Effector memory CD8-positive, alpha-beta T cell (primary cell): ENCODE measurements at places on chromosomes 1 and 21.

DNA sequence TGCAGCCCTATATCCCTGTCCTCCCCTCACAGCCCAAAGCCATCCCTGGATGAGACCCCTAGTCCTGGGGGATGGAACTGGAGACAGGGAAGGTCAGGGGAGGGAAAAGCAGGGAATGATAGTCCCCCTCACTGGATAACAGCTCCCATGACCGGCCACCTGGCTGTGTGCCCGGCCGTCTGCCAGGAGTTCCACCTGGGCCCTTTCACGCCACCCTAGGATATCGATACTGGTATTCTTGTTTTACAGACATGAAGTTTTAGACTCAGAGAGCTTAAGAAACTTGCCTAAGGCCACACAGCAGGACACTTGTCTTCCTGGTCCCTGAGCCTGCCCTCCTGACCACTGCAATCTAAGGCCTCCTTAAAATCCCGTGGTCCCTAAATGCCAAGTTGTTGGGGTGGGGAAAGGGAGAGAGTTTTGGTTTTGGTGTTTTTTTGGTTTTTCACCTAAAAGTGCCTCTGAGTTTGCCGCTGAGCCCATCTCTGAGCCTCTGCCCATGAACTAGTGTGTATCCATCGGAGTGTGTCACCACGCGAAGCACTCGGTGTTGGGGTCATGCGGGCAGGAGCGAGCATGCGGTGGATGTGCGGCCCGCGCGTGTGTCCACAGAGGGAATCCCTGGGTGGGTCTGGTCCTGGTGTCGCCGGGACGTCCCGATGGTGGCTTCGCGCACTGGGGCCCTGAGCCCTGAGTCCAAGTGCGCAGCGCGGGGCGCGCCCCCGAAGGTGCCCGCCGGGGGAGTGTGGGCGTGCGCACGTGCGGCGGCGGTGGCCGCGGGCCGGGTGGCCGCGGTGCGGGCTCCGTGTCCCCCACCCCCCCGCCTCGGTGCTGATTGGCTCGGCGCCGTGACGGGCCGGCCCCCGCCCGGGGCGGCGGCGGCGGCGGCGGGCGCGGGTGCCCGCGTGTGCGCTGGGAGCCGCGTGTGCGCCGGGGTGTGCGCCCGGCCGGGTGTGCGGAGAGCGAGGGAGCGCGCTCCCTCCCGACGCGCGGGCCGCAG lies at the start of gene EPHA8:
Gene EPHA8, plus strand, starts transcription at position 906 of the 1,000 bp plus-strand sequence. CDS start 147 bp downstream, outside the sequence.
- DNase-seq, result no peak

GRCh38 chr1:210418863-210419650 lies 90.4 kb downstream of the HHAT start:
- DNase-seq, result no peak

GRCh38 chr1:186183219-186183618 lies 191.8 kb downstream of the TPR start:
- no peak for DNase-seq

GRCh38 chr21:27693376-27693775 lies 726.5 kb upstream of the ADAMTS5 start:
- no peak for DNase-seq

DNA sequence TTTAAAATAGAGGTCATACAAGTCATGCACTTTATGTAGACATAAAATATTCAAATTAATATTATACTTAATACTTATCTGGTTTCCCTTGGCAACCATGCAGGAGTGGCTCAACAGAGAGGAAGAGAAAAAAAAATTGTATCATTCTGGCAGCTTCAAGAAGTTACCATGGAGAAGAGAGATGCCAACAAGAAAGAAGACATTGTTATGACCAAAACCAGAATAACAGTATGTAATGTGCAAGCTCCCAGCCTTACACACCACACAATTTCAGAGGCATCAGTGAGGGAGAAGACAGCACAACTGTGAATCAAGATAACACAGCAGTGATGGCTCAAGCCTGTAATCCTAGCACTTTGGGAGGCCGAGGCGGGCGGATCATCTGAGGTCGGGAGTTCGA lies 49.1 kb upstream of the RCOR3 start:
- DNase-seq, result no peak

GRCh38 chr1:180085331-180085730 lies 69.3 kb upstream of the QSOX1 start:
- no peak for DNase-seq

DNA sequence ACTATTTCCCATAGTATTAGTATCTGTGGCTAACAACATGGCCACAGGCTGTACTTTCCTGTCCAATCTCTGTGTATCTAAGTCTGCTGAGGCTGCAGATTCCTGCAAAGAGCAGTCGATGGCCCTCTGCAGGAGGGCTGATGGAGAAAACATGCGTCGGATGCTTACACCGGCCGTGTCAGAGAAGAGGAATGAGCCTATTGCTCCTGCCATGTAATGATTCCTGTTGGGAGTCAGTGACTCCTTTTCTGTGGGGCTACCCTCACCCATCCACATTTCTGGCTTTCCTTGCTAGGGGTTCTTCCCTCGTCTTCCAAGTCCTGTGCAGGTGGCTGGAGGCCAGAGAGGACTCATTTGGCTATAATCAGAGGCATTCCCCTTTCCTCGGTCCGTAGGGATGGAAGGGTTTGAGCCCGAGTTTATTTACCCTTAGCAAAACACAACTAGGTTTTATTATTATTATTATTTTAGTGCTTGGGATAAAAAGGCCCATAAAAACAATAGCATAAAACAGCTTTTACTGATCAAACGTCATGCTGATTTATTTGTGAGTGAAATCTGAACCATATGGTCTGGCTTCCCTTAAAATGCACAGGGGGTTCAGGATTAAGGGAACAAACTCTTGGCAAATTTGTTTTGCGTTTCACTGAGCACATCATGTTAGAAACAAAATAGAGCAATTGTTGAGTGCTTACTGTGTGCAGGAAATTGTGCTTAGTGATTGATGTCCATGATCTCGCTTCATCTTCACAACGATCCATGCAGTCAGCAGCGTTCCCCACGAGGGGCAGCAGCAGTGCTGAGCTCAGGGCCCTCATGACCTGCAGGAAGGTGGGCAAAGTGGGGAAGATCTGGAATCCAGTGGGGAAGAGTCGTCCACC lies 70.8 kb downstream of the KIF26B start:
- DNase-seq, result no peak

GRCh38 chr1:94661431-94661932 lies 119.9 kb upstream of the F3 start:
- no peak for DNase-seq

DNA sequence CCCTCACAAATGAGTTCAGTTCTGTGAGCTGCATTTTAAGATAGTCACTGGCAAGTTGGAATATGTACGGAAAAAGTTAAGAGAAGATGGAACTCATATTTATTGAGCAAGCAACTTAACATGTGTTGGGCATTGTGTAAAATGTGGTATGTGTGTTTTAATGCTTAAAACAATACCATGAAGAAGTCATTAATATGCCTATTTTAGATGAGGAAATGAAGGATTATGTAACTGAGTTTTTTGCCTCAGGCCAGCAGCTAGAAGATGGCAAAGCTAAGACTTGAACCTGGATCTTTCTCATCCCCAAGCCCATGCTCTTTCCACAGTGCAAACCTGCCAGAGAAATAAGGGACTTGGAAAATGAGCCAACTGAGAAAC lies 48.9 kb downstream of the SPATA46 start:
- no peak for DNase-seq

DNA sequence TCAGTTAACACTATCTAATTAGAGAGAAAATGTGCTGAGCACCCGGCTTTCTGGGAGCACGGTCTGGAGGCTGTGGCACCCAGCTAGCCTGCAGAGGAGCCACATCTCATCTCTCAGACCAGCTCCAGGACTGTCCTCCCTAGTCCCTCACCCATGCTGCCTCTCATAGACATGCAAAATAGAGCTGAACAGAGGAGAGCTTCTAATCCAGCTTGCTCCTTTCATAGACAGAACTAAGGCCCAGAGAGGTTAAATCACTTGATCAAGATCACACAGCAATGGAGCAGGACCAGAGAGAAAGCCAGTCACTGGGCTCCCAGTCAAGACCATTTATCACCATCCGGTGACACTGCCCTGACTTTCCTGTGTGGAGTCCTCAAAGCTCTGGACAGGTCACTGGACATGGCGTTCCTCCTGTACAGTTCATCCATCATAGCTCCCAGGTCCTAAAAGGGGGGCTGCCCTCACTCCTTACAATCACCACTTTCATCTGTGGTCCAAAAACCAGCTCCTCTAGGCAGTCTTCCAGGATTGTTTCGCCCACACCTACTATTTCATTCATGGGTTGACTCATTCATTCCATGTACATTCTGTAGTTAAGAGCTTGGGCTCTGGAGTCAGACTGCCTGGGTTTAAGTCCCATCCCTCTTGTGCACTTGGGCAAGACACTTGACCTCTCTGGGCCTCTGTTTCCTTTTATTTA lies 8.8 kb upstream of the CAMK2N1 start:
- DNase-seq, result no peak

- DNase-seq, result no peak
These were observed 118.3 kb downstream of the PTPRU start for GRCh38 chr1:29354511-29355098.

DNA sequence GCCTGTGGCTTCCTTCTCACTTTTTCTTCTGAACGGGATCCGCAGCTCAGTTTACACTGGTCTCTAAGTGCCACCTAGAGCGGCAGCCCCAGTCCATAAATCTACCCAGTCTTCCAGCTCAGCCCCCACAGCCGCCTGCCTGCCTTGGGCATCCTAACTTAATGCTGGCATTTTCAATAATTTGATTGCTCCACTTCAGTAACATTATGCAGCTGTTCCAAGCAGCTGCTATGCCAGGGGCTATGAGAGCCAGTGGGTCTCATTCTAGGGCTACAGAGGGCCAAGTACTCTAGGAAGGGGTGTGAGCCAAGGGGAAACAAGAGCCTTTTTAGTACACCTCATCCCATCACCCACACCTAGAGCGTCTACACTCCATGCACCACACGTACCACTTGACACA lies 48.4 kb upstream of the COA6 start:
- no peak for DNase-seq

DNA sequence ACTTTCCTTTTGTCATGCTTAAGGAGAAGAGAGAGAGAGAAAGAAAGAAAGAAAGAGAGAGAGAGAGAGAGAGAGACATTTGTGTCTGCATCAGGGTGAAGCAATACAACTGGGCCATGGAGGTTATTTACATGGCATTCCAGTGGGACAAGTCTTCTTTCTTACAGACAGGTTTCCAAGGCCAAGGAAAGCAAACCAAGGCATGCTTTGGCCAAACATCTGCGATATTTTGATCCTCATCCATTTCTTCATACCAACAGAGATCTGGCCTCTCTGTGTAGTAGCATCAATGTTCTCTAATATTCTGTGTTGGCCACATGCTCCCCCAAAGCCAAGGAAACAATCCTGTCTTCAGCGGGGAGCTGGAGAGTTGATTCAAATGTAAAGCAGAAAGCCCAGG lies 292.1 kb downstream of the SETD4 start:
- no peak for DNase-seq

DNA sequence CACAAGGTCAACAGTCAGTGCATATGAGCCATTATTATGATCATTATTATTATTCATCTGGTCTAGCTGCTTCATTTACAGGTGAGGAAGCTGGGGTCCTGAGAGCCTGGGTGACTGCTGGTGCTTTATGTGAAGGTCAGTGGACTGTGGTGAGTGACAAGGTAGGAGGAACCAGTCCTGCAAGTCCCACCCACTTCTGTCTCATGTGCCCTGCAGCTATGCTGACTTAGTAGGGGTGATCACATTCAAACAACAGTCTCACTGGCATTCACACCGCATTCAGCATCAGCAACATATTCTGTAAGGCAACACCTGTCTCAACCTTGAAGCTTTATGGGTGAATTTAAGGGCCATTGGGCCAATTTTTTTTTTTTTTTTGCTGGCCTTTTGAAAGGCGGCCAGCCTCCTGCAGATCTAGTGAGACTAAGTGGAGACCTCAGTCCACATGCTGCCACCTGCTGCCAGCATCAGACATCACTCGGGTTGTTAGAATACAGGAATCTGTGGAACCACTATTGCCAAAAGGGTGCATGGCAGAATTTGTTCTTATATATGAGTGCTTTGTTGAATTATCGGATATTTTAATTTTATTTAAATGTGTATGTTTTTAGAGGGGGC lies 59.9 kb upstream of the CACNA1E start:
- no peak for DNase-seq

DNA sequence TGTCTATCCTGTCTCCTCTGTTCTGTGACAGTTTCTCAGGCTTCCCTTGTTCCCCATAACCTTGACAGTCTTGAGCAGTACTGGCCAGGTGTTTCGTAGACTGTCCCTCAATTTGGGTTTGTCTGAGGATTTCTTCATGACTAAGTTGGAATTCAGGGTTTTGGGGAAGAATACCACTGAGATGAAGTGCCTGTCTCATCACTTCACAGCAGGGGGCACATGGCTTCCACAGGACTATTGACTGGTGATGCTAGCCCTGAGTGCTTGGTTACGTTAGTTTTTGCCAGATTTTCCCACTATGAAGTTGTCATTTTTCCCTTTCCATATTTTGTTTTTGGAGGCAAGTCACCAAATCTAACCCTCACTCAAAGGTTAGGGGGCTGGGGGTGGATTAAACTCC lies 45.7 kb downstream of the CDCP2 start:
- no peak for DNase-seq

GRCh38 chr1:15950763-15951295 lies 25.1 kb downstream of the ZBTB17 start:
- no peak for DNase-seq

GRCh38 chr1:160168609-160169369 lies 17.4 kb downstream of the ATP1A4 start:
- DNase-seq, result no peak
